ENCODE measurements at places on chromosomes 5 and 9. TPM values are rescaled to one million over a fixed set of nuclear protein-coding genes. Genes with fewer than 3 reads are reported as not detected.

DTWD2 gene
- polyA plus RNA-seq = 13.2 TPM

DNA sequence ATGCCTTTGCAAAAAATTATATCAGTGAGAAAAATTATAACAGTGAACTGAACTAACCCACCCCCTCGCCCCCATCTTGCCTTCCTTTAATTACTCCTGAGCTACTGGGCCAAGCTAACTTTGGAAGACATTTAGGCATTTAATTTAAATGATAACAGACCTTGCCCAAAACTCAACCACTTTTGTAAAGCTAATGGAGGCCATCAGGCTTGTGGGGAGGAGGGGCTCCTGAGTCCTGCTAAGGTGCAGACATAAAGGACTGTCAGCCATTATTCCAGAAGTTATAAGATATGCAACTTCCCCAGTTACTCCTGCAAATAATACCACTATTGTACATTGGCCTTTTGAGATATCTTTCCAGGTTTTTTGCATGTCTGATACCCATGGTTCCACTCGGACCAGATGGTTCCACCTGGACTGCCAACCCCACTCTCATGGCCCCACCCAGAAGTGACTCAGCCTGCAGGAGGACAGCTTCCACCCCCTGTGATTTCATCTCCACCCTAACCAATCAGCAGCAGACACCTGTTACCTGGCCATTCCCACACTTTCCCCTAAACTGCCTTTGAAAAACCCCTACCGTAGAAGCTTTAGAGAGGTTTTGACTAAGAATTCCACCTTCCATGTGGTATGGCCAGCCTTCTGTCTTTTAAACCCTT, 805.4 kb upstream of the CDH6 start:
- no peak for DNase-seq

DNA sequence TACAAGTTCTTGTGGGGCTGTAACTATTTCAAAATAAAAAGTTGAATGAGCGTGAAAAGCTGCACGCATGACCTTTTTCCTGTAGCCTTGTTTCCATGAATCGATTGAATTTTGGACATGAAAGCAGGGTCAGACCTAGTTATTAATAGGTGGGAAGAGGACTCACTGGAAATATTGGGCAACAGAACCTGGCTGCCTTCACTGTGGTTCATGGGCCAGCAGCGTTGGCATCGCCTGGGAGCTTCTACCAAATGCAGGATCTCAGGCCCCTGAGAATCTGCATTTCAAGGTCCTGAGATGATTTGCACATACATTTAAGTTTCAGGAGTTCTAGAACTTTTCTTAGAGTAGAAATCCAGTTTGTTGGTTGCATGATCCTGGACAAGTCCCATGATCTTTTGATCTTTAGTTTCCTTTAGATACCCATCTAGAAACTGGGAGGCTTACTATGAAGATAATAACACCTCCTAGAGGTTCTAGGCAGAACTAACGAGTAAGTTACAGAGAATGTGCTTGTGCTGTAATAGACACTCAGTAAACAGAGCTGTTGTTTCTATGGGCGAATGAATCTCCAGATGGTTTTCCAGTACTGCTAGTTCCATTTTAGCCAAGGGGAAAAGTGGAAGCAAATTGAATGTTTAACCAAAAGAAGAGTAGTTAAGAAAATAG, 12.4 kb downstream of the ANKRD33B start:
- no peak for DNase-seq

SPATA9 gene
- 1.8 TPM for polyA plus RNA-seq

- no peak for DNase-seq
Observed at GRCh38 chr9:111294691-111295451, 35.2 kb downstream of the OR2K2 start.

PCDHA1 gene
- polyA plus RNA-seq = 0.12 TPM

DNA sequence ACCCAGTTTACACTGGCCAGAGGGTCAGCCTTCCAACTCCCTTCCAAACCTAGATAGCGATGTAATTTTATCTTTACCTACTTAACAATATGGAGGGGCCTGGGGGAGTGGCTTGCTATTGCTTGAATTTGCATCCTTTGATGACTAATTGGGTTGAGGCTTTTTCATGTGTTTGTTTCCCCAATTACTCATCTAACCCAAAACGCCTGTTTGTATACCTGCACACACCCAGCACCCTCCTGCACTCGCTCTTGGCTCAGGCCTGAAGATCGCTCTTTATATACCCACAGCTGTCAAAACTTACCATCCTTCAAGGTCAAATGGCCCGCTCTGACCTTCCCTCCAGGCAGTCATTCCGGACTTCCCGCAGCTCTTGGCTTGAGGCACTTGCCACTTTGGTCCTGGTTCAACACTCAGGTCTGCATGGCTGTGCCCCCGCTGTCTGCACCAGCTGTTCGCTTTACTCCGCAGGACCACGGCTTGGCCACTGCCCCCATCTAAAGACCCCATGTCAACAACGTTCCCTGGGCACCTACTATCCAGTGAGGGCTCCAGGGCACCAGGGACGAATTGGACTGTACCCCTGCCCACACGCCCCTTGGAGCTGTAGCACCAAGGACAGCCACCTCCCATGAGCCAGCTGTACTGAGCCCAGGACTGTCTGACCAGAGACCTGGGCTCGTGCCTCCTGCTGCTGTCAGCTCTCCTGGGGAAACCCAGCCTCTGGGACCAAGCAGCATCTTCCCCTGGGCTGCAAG, 76.1 kb upstream of the ADAMTS2 start:
- no peak for DNase-seq

IFNK gene
- not detected for polyA plus RNA-seq

DNA sequence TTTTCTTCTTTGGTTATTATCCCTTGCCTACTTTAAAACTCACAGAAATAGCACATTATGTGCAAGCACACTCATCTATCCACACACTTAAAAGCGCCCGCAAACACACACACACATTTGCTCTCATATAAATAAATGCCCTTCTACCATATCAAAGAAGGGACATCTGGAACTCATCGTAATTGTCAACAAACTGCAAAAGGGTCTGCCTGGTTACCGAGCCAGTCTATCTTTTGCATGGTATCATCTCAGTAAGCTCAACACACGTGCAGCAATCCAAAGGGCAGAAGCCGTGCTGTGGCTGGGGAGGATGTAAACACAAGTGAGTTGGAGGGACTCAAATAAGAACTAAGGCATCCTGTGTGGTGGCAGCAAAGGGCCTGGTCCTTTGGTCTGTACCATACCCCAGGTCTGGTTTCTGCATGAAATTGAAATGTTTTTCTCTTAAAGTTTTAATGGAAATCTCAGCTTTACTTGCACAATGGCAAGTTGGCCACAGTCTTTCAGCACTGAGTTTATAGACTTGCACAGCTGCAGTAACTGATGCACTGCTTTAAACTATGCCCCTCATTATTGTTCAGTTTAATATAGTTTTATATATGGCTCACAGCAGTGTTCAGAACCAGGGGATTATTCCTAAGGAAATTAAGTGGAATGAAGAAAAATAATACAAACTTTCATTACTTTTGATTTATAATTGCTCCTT, 331.0 kb downstream of the ADAMTS6 start:
- no peak for DNase-seq

MORN5 gene
- 2.3 TPM for polyA plus RNA-seq

GRCh38 chr9:3508078-3508431, 17.7 kb downstream of the RFX3 start:
- DNase-seq = no peak

INSL6 gene
- polyA plus RNA-seq = 0.53 TPM

DNA sequence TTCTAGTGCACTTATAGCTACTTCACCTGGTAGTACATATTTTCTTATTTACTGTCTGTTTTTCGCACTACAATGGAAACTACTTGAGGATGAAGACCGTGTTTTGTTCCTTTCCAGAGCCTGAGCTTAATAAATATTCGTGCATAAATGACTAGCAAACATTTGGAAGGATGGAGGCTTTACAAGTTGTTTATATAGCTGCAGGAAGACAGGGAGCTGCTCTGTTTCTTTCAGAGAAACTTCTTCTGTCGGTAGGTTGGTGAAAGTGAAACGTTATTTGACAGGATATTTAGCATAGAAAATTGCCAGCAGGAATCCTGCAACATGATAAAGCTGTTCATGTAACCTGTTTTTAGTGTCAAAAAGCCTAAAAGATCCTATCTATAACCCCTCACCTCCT, 210.6 kb downstream of the PCSK5 start:
- no peak for DNase-seq

DIRAS2 gene
- polyA plus RNA-seq = 4.9 TPM

DNA sequence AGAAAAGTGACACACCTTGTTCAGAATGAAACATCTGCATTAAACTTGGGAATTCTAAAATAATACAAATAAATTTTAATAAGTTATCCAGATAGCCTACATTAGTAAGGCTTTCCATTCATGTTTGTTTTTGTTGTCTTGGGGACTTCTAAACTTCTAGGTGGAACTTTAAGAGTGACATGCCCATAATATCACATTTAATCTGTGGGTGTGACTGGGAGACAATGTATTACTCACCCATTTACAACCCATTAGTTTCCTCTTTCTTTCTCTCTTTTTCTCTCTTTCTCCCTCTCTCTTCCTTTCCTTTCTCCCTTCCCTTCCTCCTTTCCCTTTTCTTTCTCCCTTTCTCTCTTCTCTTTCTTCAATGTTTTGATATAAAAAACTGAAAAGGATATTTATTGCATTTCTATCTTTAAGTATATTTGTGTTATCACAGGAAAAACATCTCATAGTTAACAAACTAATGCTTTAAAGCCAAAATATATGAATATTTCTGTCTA, 12.5 kb upstream of the PTGER4 start:
- DNase-seq = no peak

DNA sequence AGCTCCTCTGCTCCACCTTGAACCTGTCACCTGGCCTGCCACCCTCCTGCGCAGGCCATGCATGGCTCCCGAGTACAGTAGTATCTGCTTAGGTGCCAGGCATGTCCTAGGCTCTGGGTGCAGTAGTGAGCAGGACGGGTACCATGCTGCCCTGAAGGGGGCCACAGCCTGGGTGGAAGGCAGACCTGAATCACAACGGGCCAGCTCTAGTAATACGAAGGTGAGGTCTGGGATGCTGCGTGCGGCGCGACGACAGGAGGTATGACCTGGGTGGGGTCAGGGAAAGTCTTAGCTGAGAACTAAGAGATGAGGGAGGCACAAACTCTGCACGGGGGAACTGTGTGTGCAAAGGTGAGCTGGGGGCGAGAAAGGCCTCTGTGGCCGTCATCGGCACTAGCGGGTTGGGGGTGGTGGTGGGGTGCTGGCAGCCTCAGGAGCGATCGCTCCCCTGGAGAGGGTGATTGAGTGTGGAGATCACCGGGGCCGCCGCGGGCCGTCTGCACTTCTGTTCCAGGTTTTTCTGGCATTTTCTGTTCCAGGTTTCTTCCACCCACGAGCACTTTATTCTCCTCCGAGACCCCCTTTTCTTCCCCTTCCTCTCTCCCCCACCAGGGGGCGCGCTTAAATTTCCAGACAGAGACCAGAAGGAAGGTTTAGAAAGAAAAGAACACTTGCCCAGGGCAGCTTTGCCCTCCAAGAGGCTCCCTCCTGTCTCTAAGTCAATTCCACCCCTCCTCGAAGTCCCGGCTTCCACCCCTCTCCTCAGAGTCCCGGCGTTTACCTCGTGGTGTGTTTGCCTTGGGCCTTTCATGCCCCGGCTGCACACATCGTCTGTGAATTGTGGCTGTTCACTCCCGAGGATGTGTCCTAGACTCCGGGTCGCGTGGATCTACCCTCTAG, 15.1 kb downstream of the PDLIM4 start:
- no peak for DNase-seq

TPPP gene
- 5.1 TPM for polyA plus RNA-seq

- no peak for DNase-seq
Observed at GRCh38 chr9:136703276-136703860, 9.0 kb upstream of the DIPK1B start.

TNIP1 gene
- polyA plus RNA-seq = 75.7 TPM

DNA sequence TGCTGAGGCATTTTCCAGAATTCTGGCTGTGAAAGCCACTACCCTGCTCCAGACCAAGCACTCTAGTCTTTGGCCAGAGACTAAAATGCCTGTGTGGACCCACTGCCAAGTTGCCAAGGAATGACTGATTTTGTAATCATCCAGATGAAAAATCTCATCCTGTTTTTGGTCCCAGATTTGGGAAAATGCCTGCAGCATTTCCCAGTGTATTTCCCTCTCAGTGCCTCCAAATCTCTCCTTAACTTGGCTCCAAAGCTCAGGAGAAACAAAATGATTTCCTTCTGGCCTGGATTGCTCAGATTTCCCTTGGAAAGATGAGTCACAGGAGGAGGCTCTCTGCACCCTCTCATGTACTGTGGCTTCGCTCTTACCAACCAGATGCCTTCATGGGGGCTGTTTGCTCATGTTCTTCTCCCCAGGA, 335.2 kb upstream of the TARS1 start:
- no peak for DNase-seq

Measured in left renal cortex interstitium (tissue), 4 donors.